ENCODE measurements at places on chromosomes 2 and 18. TPM values are rescaled to one million over a fixed set of nuclear protein-coding genes. Genes with fewer than 3 reads are reported as not detected.

GRCh38 chr2:239951129-239951734 is 73.9 kb downstream of the NDUFA10 start:
- DNase-seq, result no peak

- no peak for DNase-seq
Observed at GRCh38 chr2:181517685-181518301, 60.6 kb downstream of the ITGA4 start.

GRCh38 chr2:164725542-164725941 is 104.3 kb upstream of the GRB14 start:
- no peak for DNase-seq

- DNase-seq, result no peak
Observed at GRCh38 chr2:233795735-233796171, 17.6 kb downstream of the MROH2A start.

DNA sequence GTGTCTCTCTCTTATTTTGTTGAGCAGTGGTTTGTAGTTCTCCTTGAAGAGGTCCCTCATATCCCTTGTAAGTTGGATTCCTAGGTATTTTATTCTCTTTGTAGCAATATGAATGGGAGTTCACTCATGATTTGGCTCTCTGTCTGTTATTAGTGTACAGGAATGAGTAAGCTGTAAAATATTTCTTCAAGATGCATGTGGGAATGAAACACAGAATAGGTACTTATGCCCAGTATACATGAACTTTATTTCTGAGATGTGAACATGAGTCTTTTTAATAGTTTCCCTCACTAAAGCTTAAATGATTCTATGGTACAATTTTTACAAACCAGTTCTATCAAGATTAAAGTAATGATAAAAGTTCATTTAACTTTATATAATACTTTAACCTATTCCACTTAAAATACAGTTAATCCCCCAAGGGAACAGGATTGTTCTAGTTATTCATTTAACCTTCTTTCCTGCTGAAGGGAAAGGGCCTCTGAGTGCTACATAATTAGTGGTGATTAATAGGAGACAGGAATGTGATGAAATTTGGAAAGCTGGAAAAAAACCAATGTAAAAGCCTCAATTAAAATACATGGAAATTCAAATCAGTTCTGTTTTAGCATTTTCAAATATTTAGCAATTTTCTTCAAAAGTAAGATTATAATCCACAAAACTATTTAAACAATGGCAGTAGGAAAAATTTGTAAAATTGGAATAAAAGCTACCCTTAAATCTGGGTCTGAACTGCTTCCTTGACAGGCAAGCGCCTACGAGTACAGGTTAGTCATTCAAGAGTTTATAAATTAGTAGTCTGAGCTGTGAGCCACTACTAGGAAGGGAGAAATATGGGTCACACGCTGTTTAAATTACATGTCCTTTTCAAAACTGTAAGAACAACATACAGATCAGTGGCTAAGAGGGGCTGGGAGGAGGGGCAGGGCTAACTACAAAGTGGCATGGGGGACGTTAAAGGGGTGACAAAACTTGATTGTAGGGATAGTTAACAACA is 28.9 kb downstream of the SPIRE1 start:
- DNase-seq, result peak; percentile 57

- no peak for DNase-seq
Observed at GRCh38 chr2:196914867-196915460, 11.5 kb downstream of the PGAP1 start.

GRCh38 chr18:74832999-74833398 is 235.3 kb downstream of the ZNF407 start:
- DNase-seq, result no peak

DNA sequence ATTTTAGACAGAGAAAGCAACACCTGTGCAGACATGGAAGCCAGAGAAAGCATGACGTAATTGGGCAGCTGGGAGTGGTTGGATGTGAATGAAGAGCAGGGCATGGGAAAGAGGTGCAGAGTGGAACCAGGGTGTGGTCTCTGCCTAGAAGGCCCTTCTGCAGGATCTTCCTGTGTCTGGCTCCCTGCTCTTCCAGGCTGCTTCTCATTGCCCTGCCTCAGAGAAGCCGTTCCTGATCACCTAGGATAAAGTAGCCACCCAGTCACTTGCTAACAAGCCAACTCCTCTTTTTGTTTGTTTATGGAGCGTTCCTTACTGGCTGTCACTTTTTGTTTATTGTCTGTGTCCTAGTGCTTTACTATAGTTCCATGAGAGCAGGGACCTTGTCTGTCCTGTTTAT is 28.5 kb downstream of the GALNT1 start:
- DNase-seq, result no peak

GRCh38 chr18:70292628-70293027 is 3.8 kb downstream of the SOCS6 start:
- DNase-seq, result no peak

- DNase-seq, result no peak
Observed at GRCh38 chr2:102950371-102950946, 188.6 kb downstream of the TMEM182 start.

DNA sequence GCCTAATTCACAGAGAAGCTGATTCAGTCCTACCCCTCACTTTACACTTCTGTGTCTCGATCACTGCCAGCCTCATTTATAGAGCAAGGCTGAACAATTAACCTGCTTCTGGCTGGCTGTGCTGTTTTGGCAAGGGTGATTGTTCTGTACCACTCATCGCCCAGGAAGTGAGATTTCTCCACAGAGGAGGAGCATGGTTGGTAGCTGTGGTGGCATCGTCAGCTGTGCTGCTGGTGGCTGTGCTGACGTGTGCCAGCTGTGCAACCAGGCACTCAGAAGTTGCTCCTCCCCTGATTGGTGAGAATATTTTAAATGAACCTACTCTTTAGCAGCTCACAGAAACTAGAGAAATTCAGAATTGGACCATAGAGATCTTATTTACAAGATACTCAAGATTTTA is 158.3 kb downstream of the EML6 start:
- DNase-seq, result no peak

DNA sequence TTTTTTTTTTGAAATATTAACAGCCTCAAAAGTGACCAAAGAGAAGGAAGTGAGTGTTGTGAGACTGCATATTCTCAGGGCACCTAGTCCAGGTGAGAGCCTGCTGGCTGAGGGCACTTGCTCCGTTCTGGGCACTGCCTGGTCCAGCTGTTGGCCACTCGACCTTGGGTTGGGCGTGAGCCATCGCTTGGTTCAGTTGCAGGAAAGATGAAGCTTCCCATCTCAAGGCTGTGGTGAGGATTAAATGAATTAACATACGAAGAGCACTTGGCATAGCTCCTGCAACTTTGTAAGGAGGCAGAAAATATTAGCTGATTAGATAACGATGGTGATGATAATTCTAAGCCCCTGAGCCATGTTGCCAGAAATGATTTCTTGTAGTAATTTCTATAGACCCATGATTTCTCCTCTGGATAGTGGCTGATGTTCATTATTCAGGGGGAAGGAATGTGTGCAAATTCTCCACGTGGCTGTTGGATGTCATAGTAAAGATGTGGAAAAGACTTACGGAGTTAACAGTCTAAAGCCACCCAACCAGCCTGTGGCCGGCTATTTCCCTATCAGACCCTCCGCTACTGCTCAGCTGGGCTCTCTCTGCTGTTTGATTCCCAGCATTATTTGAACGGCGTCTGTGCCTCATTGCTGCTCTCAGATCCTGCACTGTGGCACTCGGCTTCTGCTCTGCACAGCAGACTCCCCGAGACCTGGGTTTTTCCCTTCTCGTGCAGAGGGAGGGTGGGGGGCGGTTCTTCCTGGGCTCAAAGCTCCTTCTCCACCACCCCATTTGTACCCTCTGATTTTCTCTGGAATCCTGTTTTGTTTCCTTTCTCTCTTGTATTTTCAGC is 221.1 kb downstream of the GALR1 start:
- DNase-seq, result no peak

- DNase-seq, result no peak
Observed at GRCh38 chr18:30150586-30151250, 891.8 kb downstream of the DSC3 start.

DNA sequence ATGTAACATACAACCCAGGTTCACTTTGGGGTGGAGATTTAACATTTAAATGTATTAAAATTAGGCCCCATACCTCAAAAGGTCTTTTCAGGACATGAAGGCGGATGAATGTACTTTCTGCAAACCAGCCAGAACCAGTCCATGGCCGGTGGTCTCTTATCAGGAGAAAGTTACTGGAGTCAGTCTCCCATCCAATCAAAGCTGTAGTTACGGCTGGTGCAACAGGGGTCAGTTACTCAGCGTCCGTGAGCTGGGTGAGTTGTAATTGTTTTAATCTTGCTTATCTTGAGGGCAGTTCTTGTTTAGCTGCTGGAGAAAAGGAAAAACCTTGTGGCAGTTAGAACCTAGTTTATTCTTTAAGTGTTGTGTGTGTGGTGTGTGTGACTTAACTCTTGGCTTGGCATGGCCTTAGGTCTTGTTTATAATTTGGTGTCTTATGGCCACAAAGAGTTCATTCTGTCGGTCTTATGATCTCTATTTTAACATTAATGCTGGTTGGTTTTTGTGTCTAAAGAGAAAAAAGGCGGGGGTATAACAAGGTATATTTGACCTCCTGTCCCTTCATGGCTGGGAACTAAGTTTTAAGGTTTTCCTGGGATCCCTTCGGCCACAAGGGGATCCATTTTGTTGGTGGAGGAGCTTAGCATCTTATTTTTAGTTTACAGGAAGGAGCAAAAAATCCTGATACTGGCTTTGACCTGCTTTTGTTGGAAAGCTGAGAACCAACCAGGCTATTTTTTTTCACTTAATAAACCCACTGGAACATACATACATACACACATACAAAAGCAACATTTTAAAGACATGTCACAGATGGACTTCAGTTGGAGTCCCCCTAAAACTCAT is 143.5 kb upstream of the NCK2 start:
- DNase-seq, result no peak

GRCh38 chr2:186950694-186951093 is 101.7 kb upstream of the ZSWIM2 start:
- peak; percentile 85 for DNase-seq

DNA sequence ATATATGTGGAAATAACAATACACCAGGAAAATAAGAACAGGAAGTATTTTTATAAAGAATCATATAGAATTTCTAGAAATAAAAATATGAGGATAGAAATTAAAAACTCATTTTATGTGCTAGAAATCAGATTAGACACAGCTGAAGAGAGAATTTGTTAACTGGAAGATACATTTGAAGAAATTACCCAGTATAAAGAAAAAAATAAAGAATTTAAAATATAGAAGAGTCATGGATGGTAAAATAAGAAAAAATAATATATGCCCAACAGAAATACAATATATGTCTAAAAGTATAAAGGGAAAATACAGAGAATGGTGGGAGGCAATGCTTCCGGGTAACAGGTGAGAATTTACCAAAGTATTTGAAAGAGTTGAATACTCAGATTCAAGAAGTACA is 539.9 kb downstream of the NR4A2 start:
- DNase-seq, result no peak

DNA sequence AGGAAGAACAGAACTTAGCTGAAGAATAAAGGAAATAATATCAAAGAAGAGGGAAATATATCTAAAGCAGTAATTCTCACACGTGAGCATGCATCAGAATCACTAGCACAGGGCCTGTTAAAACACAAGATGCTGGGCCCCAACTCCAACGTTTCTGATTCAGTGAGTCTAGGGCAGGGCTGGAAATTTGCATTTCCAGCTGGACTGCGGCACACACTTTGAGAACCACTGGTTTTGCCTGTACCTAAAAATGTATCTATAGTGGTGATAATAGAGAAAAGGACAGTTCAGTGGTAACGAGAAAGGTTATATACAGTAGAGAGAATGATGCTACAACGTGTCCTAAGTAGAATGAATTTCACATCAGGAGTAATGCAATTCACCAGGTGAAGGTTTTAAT is 11.2 kb downstream of the REV1 start:
- DNase-seq, result no peak

DNA sequence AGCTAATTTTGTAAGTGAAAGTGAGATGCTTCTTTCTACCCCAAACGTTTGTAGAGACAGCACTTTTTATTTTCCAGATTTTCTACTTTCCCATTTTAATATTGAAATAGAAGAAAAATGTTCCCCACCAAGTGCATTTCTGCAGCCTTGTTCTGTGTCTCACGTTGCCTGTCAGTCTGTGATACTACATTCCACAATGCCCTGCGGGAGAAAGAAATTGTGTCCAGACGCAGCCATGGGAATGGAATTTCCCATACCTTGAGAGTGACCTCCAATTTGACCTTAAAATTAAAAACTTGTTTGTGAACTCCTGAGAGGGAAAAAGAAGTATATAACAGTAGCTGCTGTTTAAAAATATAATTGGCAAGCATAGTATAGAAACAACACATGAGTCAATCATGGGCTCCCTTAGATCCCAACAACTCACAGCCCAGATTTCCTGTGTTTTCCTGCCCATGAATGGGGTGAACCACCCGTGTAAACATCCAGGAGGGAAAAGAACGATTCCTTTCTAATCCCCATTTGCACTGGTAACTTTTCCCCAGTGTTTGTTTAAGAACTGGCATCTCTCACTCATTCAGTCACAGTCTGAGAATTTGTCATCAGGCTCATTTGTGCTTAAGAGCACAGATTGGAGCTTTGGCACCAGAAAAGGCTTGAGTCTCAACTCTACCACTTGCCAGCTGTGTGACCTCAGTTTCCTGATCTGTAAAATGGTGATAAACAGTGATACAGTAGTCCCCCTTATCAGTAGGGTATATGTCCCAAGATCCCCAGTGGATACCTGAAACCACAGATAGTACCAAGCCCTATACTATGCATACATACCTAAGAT is 166.1 kb upstream of the ZNF521 start:
- no peak for DNase-seq

GRCh38 chr2:207151048-207151447 is 14.7 kb downstream of the KLF7 start:
- no peak for DNase-seq

DNA sequence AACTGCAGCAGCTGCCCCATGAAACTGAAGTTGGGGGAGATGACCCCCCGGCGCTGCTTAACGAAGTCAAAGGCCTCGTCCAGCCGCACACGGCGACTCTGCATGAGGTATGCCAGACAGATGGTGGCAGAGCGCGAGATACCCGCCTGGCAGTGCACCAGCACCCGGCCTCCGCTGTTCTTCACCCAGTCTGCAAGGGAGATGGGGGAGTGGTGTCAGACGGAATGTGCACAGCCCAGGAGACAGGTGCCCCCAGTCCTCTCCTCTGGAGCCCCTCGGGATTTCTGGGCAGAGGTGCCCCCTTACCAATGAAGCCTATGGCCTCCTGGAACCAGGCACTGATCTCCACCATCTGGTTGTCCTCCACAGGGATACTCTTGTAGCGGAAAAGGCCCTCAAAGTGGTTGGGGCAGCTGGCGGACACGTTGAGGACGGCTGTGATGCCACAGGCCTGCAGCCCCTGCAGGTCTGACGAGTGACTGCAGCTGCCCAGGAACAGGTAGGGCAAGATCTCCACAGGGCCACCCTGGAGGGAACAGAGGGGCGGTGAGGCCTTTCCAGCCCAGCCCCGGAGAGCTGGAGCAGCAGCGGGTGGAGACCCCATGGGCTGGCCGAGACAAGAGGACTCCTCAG is 1.3 kb downstream of the DUSP2 start:
- DNase-seq, result no peak

- DNase-seq, result no peak
Observed at GRCh38 chr2:49490710-49491109, 336.4 kb upstream of the FSHR start.

EN1 gene
- 1.0 TPM for total RNA-seq

BCL11A gene
- total RNA-seq, result not detected

KCNS3 gene
- 4.4 TPM for total RNA-seq

CCDC68 gene
- total RNA-seq, result not detected

DCDC2C gene
- total RNA-seq, result not detected

CREG2 gene
- total RNA-seq, result 0.62 TPM

GNLY gene
- not detected for total RNA-seq

COL5A2 gene
- total RNA-seq, result 1,017 TPM

PNKD gene
- 78.6 TPM for total RNA-seq

SCYGR1 gene
- total RNA-seq, result not detected

SERPINB10 gene
- not detected for total RNA-seq

SMARCAL1 gene
- total RNA-seq, result 12.7 TPM

TM4SF20 gene
- total RNA-seq, result not detected
